NCI-H1694 treated with DMSO at 0.1 percent for 48 hours (cell line): ENCODE measurements at places on chromosomes 3 and 15.

DNA sequence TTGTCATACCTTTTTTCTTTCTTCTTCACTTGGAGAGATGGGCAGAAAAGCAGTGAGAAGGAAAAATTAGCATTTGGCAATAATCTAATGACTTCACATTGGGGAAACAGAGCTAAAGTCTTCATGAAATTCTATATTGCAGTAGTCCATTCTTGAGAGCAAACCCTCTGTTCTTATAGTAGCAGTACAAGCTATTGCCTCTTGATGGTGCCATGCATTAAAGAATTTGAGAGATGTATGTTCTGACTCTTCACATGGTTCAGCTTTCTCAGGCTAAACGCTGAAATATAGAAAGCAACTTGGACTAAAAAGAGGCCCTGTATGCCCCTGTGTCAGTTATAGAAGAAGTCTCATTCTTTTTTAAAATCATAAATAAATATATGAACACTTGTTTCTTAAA, 36.0 kb downstream of the PHLDB2 start:
- peak; percentile 19 for DNase-seq

DNA sequence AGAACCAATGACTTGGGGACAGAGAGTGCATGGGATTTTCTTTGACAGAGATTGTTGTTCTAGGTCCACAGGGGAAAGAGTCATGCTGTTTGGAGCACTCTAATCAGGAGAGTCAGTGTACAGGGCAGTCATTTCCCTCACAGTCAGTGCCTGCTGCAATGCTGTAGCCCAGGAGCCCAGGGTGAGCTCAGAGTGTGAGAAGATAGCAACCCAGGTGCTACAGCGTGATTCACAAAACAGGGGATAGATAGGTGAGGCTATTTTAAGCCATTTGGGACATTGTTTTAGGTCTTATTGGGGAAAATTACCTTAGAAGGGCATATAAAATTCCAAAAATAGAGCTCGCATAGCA, 37.3 kb downstream of the LNP1 start:
- DNase-seq, result no peak

DNA sequence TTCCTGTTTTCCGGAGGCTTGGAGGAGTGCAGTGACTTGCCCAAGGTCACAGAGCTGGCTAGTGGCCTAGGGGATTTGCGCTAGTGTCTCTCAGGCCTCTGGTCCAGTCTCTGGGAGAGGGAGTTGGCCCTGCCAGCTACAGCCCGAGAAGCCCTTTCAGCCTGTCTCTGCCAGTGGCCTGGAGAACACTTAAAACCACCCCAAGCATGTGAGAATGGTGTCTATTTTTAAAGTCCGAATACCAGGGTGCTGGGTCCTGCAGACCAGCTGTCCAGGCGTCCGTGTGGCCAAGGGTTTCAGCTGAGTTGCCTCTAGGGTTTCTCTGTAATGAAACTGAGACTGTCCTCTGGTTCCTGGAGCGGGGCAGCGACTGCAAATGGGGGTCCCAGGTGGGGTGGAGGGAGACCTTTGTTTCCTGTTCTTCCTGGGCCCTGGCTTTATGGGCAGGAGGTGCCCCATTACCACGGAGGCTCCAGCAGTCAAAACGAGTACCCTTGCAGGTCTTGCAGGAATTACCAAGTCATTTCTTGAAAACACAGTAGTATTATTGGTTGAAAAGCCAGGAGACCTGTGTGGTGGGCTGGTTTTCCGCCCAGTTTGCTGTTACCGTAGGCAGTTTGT, 2.2 kb downstream of the CAND2 start:
- no peak for DNase-seq

DNA sequence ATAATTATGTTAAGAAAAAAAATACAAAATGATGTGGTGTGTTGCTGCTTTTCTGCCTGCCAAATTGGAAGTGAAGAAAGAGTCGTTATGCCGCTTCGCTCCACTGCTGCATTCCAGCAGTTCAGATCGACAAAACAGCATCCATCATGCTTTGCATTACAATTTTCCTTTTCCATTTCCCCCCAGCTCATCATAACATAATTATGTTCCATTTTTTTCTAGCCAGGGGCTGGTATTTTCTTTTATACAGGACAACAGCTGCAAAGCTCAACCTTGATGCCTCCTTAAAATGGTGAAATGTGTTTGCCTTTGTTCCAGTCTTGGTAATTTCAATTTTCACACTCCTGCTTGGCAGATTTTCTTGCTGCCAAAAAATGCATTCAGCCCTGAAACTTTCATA, 44.9 kb upstream of the KBTBD12 start:
- DNase-seq, result no peak

DNA sequence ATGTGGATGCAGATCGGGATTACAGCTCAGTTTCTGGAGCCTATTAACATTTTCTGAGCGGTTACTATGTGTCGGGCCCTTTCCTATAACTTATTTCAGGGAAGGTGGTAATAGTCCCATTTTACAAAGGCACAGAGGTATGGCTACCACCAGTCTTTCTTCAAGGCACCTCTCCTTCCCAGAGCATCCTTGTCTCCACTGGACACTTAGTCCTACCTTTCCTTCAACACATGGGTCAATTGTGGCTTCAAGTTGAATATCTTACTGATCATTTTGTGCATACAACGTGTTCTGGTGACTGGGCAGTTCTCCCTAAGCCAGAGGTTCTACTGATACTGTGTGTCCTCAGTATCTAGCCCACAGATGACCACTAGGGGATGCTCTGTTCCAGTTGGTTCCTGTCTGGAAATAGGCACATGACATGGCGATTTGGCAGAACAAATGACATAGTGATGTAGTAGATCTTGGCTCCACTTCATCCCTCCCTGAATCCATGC, 60.7 kb upstream of the CMTM8 start:
- DNase-seq, result peak; percentile 25

- no peak for DNase-seq
These were observed 16.7 kb downstream of the BLOC1S6 start for GRCh38 chr15:45603881-45604280.

GRCh38 chr3:134667406-134667805, 16.6 kb upstream of the KY start:
- no peak for DNase-seq

DNA sequence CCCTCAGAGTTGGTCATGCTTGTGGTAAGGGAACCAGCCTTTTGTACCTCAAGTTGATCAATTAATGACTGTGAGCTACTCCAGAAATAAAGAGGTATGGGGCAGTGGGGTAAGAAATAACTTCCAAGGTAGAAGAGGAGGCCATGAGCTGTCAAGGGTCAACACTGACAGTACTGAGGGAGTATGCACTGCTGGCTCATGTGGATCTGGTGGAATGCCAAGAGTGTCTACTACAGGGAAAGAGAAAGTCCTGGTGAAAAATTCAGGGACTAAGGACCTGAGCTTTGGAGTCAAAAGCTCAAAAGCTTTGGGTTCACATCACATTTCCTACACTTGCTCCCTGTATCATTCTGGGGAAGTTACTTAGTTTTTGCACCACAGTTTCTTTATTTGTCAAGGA, 154.9 kb downstream of the SEMA6D start:
- DNase-seq, result no peak

DNA sequence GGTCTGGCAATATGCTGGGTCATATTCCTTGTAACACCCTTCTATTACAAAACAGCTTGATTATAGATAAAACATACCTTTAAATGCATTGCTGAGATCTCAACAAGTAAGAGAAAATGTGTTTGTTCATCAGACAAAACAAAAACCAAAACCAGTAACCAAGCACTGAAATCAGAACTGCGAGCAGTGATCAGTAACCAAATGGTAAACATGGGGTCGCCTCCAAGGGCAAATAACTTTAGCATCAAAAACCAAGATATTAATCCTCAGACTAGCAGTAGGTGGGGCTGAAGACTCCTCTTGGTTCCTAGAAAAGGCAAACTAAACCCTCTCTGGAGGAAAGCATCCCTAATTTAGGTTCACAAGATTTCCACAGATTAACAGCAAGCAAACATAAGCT, 6.6 kb upstream of the HESX1 start:
- DNase-seq, result no peak

GRCh38 chr3:110165370-110165743, 828.0 kb upstream of the DPPA4 start:
- DNase-seq, result no peak

GRCh38 chr3:23761440-23761896, 44.3 kb upstream of the UBE2E1 start:
- DNase-seq, result no peak

DNA sequence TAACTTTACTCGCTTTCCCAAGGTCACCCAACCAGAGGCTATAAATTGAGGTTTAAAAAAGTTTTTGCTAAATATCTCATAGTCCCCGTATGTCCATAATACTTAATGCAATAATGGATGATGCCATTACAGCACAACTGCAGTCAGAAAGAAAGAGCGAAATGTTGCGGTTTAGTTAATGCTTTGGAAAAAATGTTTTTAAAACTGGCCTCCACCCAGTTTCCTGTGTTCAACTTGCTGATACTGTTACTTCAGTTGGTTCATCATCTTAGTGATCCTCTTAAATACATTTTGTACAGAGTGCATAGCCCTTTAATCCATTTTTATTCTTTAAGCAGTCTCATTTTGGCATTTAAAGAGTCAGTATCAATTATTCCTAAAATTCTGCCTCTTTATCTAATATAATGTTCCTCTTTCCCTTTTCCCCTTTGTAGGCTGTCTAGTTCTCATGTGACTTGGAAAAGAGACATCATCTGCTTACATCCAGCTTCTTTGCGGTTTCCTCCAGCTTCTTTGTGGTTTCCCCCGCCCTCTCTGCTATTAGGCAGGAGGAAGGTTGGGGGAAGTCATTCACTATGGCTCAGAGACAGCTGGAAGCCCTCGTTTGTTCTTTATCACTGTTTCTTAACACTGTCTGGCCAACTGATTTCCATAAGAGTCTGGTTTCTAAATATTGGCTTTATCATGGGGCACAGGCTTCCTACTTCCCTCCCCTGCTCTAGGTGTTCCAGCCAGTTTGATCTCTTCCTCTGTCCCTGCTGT, 154.3 kb downstream of the GOLIM4 start:
- no peak for DNase-seq

GRCh38 chr15:93613386-93613785, 524.4 kb upstream of the RGMA start:
- DNase-seq, result no peak

DNA sequence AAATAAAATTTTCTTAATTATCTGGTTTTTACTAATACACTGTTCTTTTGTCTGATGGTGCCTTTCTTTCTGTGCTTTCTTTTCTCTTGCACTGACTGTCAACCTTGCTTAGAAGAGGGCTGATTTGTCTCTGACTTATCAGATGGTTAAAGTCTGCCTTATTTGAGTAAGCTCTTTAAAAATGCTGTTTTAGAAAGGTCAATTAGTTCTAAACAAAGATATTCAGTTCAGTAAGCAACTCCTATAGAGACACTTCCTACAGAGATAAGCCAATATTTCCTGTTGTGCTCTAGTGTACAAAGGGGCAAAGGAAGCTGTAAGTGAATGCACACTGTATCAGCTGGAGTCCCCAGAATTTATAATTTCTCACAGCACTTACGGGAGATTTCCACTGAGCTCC, 153.4 kb upstream of the TSPAN3 start:
- DNase-seq, result no peak

DNA sequence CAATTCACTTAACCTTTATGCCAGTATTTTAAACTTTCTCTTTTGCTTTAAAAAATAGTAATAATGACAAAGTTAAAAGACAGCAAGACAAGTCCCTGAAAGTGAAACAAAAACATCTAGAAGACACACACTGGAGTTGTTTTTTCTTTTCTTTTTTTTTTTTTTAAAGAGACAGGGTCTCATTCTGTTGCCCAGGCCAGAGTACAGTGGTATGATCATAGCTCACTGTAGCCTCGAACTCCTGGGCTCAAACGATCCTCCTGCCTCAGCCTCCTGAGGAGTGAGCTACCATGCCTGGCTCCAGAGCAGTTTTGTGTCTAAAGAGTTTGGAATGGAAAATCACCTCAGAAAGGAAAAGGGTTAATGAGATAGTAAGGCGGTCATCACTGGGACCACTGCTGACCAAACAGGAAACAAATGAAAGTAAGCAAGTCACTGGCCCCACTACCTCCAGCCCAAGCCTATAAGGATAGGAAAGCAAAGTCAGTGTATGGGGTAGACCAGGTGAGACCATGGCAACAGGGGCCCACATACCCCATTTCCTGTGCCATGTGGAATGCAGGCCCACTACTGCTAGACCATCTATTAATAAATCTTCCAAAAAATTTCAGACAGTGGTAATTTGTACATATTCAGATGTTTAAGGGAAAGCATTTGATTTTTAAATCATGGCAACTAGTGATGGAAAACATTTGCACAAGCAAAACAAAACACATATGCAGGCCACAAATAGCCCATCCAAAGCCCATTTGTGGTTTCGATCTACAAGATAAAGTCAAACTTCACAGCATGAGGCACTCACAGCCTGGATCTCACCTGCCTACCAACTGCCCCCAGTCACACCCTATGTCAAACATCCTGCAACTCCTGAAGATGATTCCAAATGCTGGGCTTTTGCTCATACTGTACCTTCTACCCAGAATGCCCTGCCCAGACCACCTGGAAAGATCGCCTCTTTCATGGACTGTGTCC, 62.6 kb downstream of the OSBPL10 start:
- DNase-seq, result no peak

DNA sequence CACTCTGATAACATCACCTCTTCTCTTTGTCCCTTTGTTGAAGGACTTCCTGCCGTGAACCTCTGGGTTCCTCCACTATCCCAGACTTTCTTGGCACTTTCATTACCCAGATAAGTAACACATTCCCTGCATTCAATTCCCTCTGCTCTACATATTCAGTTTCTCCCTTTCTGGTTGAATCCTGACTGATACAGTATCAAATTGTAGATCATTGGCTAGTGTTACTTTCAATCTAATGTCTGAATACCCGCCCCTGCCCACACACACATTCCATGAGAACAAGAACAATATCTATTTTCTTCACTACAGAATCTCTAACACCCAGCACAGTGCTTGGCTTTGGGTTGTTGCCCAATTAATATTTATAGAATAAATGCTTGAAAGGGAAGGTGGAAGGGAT, 163.5 kb downstream of the ABHD5 start:
- no peak for DNase-seq
